ENCODE measurements at places on chromosomes 7 and 10.

DNA sequence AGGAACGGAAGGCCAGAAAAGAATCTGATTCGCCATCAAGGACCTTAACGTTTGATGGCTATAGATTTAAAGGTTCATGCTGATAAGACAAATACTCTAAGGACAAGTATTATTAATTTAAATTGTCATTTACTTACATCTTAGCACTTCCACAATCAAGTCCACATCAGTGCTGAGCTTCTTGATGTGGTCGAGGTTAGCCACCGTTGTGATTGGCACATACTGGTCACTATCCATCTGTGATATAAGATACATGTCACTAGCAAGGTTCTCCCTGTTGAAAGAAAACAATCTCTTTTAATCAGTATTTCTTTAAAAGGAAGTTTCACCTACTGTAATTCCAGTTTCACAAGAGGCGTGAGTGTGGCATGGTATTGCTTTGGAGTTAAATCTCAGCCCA is 88.7 kb downstream of the LARP4B start:
- no peak for DNase-seq

GRCh38 chr7:19410691-19411090 is 265.5 kb upstream of the FERD3L start:
- no peak for DNase-seq

GRCh38 chr10:79376751-79377556 is 29.7 kb downstream of the PPIF start:
- no peak for DNase-seq

DNA sequence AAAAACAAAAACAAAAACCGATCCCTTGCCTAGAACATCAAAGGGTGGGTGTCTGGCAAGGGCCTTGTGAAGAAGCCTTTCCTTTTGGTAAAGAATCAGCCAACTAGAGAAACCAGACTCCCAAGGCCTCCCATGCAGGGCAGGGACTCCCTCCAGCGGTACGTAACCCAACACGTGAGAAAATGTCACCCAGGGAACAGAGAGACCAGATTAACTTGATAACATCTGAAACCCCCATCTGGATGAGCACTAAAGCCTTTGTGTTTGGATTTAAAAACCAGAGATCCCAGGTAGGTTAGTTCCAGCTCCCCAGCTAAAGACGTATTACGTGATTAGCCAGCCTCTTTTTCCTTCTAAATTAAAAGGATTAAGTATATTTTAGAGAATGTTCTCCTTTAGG is 3.0 kb upstream of the HABP2 start:
- no peak for DNase-seq

- no peak for DNase-seq
Observed at GRCh38 chr7:45258533-45259226, 101.1 kb downstream of the RAMP3 start.

- DNase-seq: no peak
Observed at GRCh38 chr7:38831259-38831996, 77.6 kb downstream of the VPS41 start.

GRCh38 chr7:130394421-130395195 is 14.3 kb downstream of the CPA1 start:
- no peak for DNase-seq

GRCh38 chr7:114656466-114656865 is 241.9 kb downstream of the FOXP2 start:
- DNase-seq: no peak

DNA sequence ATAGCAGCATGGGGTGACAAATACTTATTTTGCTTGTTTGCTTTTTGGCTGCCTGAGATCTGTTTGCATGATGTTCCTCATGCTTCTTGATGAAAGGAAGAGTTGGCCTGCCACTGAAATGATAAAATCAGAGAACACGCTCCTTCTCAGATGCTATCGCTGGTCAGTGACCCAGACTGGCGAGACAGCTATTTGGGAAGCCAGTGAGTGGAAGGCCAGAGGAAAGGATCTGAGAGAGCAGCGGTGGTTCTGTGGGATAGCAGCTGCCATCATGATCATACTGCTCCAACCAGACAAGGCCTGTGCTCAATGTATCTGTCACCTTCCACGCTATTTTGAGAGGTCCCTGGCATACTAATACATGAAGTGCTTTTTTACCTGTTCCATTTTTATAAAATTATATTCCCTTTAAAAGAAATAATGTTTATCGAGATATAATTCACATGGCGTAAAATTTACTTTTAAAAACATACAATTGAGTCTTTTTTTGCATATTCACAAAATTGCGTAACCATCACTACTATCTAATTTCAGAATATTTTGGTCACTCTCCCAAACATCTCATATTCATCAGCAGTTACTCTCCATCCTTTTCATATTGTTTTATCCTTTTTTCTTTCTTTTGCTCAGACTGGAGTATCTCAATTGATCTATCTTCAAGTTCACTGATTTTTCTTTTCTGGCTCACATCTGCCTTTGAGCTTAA is 695.1 kb downstream of the TNS3 start:
- no peak for DNase-seq

DNA sequence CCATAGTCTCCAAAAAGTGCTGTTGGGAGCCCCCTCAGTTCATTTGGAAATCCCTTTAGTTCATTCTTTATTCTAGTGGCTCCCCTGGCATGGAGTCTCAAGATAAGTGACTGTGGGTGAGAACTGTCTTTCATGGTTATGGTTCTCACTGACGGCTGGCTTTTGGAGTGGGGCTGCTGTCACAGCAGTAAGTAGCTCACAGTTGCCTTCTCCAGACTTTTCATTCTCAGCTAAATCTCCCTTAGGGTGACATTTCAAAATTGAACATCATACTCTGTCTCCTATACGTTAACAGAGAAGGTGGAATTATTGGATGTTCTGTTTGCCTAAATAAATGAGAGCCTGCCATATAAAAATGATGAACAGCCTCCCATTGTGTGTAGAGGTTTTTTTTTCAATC is 58.7 kb downstream of the PLPP4 start:
- no peak for DNase-seq

GRCh38 chr10:3890602-3891352 is 105.8 kb upstream of the KLF6 start:
- no peak for DNase-seq

DNA sequence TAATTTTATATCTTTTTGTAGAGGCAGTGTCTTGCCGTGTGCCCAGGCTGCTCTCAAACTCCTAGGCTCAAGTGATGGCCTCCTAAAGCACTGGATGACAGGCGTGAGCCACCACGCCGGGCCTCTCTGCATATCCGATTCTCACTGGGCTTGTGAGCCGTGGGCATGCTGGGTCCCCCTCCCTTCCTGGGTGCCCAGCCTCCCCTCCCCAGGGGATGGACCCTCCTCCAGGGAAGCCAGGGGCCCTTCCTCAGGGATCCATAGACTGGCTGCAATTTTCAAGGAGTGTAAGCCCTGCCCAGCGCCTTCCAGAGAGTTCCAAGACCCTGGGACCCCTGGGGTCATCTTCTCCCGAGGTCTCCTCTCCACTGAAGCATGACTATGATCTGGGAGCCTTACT is 23.7 kb upstream of the ELFN1 start:
- DNase-seq: no peak

GRCh38 chr10:103921750-103922195 is 3.8 kb upstream of the STN1 start:
- DNase-seq: no peak

DNA sequence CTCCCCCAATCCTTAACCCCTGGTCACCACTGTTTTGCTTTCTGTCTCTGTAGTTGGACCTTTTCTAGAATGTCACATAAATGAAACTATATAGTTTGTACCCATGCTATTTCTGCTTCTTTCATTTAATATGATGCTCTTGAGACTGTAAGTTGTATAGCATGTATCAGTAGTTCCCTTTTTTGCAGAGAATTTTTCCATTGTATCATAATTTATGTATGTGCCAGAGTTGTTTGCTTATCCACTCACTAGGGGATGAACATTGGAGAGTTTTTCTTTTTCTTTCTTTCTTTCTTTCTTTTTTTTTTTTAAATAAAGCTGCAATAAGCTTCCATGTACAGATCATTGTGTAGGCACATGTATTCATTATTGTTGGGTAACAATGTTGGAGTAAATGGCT is 544.8 kb downstream of the CNTNAP2 start:
- no peak for DNase-seq

GRCh38 chr10:82529062-82529461 is 654.1 kb downstream of the NRG3 start:
- no peak for DNase-seq

GRCh38 chr10:100501423-100501822 is 18.2 kb downstream of the SEC31B start:
- no peak for DNase-seq

DNA sequence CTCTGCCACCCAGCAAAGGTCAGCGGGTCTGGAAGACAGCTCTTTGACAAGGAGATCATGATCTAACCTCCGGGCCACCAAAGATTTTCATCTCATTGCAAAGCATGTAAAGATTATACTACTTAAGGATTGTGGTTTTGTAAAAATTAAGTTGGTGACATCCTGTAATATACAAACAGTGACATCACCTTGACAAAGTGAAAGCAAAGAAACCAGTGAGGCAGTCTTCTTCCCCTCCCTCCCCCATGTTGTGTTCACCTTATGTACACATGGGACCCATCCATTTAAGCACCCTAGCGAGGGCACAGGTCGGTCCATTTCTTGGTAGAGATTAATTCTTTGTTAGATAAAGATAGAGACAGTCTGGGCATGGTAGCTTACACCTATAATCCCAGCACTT is 3.9 kb downstream of the MDH2 start:
- no peak for DNase-seq

GRCh38 chr10:106920538-106920937 is 244.0 kb downstream of the SORCS1 start:
- DNase-seq: no peak

GRCh38 chr10:118308664-118309063 is 33.5 kb downstream of the FAM204A start:
- no peak for DNase-seq

GRCh38 chr7:1675673-1676549 is 5.8 kb downstream of the ELFN1 start:
- DNase-seq: no peak

GRCh38 chr10:20622531-20623211 is 274.4 kb downstream of the NEBL start:
- no peak for DNase-seq

- DNase-seq: no peak
Observed at GRCh38 chr10:112027731-112028280, 155.8 kb downstream of the GPAM start.

GRCh38 chr7:139855498-139856270 is 26.6 kb downstream of the TBXAS1 start:
- no peak for DNase-seq

DNA sequence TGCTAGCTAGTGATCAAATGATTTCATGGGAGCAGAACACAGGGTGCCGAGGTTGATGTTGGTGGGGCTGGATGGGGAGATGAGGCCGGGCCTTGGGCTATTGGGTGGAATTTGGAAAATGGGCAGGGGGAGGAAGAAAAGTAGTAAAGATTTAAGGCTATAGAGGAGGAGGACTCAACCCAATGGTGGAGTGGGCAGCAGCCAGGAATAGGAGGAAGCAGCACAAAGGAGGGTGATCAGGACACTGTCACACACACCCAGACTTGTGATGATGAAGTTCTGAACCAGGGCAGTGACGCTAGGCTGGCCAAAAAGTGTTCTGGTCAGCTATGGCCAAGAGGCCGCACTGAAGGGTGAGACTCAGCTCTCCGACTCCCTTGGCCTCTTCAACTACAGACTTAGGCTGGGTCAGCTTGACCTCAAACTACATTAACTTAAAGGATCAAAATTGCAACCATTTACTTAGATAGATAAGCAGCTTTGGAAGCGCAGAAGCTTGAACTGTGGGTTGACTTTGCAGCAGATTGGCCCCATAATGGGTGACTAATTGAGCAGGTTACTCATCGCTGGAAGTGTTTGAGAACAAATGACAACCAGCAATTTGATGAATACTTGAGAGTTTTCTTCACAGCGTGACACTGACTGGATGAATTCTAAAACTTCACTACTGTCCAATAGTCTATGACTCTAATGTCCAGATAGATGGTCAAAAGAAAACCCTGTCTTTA is 29.4 kb upstream of the GPR26 start:
- no peak for DNase-seq

- no peak for DNase-seq
Observed at GRCh38 chr7:69091521-69091920, 506.8 kb upstream of the AUTS2 start.

- DNase-seq: no peak
Observed at GRCh38 chr10:51651063-51651462, 48.3 kb downstream of the CSTF2T start.

DNA sequence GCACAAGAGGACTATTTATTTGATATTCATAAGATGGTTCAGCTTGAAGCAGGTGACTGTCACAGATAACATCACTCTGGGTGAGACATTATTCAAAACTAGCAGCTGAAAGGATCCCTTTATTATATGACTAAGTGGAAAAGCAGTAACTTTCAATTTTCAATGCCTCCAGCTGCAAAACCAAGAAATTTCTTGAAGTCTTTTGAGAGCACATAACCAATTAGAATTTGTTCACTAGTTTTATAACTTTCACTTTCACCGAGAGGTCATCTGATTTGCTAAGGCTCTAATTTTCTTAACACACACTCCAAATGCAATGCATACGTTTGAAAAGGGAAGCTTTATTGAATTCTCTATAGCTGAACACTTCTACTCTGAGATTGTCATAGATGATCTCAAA is 88.6 kb upstream of the KLF14 start:
- no peak for DNase-seq

DNA sequence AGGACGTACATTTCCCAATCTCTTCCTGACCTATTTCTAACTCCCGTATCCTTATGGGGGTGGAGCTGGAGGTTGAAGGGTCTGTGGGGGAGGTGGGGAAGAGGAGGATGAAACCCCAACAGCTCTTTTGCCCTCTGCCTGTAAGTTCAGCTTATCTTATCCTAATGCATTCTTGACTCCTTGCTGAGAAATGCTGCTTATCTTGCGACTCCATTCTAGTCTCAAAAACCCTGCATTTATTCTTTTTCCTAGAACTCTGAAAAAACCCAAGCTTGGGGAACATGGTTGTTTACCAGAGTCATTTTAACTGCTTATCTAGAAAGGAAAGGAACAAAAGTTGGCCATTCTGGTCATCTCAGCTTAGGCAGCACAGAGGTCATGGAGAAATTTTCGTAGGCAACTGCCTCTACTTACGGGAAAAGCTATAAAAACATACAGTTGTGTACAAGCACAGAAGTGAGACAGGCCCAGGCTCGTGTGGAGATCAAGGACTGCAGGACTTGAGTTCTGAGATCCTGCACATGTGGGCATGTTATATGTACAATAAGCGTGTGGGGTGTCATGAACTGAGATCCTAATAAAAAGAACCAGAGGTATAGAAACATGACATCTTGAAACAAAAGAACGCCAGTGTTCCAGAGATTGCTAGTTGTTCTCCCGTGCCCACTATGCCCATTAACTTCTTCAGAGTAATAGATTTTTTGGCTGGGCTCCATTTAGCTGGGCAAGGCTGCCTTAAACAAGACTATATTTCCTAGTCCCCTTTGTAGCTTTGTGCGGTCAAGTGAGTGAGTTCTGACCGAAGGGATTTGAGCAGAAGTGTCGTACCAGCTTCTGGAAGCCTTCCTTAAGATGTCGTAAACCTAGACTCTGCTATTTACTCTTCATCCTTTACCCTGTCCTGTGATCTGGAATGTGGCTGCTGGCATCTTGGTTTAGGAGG is 9.6 kb downstream of the INMT start:
- no peak for DNase-seq

Measured in stimulated activated CD4-positive, alpha-beta T cell treated with anti-CD3 and anti-CD28 coated beads, Interleukin-2, amount 100 ng/mL, for 48 hours (primary cell).